ENCODE measurements at places on chromosomes 2 and 18.

GRCh38 chr2:164841719-164842623 lies at the start of gene COBLL1:
Gene COBLL1 (minus strand): TSS chr2:164841823. CDS start chr2:164841196, 627 bp downstream.
- no peak for DNase-seq

GRCh38 chr2:203327582-203327900 lies 653 bp upstream of the ABI2 start:
- DNase-seq: no peak

GRCh38 chr2:130183512-130184373 lies 1.7 kb downstream of the MZT2B start:
- DNase-seq: no peak

DNA sequence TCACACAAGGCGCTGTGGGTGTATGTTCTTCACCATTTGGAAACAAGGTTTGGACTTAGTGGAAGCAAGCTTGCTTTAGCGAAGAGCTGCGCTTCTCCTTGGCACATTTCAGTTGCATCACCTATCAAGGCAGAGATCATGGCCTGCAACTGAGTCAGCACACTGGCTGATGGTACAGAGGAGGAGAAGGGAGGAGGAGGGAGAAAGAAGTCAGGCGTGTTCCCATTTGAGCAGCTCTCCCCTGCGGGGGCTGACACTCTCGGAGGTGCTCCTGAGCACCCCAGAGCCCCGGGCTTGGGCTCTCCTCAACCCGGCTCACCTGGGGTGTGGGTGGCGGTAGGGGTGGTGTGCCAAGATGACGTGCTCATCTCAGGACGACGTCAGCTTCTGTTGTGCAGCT lies 6.0 kb upstream of the SERPINB5 start:
- no peak for DNase-seq

GRCh38 chr18:45993438-45993837 lies 26.3 kb upstream of the EPG5 start:
- DNase-seq: no peak

DNA sequence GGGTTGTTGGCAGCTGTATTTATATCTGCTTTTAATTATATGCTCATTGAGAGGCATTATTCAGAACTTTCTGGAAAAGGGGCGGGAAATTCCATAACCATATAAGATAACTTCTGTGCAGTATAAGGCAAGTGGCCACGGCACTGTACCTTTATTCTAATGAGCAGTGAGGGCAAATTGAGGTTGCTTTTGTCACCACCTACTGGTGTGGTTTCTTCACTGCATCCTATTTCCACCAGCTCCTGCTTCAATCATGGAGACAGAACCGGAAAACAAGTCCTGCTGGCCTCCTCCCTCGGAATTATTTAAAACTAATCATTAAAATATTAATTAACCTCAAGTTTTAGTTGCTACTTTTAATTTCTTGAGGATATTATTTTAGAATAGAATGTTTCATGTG lies 759.4 kb downstream of the CBLN2 start:
- DNase-seq: no peak

- no peak for DNase-seq
These were observed 433.7 kb downstream of the ZNF521 start for GRCh38 chr18:24918257-24918656.

DNA sequence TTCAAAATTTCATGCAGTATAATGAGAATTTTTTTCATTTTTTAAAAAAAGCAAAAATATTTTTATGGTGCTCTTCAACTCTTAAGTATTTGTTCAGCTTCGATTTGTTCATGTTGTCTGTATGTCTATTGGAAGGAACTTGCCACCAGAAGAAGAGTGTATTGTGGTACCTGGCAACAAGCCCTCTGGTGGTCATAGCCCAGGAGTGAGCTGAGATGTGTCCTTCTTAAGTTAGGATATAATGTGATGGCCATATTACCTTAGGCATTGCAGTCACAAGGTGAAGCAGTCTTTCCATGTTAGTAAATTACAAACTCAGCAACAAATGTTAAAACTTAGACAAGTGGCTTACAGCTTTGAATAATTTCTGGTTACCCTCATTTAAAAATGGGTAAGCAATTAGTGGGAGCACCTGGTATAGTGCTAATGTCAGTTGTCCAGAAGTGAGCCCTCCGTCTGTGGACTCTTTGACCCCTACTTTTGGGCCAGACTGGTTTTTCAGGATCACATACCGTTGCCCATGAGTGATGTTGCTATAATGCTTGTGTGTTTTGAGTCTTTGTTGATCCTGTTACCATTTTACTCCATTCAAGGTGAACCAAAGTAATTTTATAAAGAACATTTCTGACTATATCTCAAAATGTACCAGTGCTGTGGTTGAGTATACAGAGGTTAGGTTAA lies 57.4 kb downstream of the MYO1B start:
- DNase-seq: peak; percentile 3

- no peak for DNase-seq
These were observed 823 bp upstream of the RNU2-63P start for GRCh38 chr2:88016960-88017779.

DNA sequence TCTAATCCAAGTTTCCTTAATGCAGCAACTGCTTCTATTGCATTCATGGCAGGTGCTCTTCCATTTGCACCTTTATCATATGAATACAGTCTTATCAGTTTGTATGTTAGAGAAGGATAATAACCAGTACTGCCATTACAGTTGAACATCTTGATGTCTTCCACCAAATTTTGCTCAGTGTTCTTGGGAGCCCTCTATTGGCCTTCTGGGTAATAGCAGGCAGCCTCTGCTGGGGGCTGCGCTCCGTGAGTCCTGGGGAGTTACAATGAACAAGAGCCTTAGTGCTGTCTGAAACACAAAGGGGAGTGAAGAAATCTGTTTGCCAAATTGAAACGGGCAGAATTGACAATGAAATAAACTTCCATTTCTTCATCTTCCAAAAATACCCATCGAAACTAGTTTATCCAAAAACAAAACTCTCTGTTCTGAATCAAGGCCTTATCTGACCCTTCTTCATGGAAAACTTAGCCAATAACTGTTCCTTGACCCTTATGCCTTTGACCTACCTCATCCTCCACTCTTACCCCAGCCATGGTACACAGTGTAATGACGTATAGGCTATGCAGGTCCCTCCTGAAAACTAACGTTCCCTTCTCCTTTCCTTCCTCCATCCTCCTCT lies 79.9 kb downstream of the ALK start:
- DNase-seq: no peak

Data from stimulated activated CD4-positive, alpha-beta T cell treated with anti-CD3 and anti-CD28 coated beads, Interleukin-1b, Interleukin-23, amount 100 ng/mL, for 4 hours (primary cell).